ENCODE measurements at places on chromosomes 7 and 10. TPM values are rescaled to one million over a fixed set of nuclear protein-coding genes. Genes with fewer than 3 reads are reported as not detected.
A peak's percentile ranks its signal among the peaks of the same experiment; 100 is the strongest.

- DNase-seq: no peak
Observed at GRCh38 chr7:22607180-22607579, 107.2 kb upstream of the STEAP1B start.

DNA sequence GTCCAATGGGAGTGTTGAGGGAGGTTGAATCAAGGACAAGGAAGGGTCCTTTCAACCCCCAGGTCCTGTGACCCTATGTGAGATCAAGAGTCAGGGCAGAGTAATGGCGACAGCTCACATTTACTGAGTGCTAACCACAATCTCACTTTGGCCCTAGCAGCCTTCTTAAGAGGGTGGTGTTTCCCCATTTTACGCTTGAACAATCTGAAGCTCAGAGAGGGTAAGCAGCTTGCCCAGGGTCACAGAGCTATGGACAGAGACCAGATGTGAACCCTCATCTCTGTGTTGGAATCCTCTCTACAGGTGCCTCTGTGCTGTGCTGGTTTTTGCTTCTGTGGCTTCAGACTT is 102.0 kb downstream of the GRK5 start:
- no peak for DNase-seq

GRCh38 chr7:30510124-30511075 is 5.8 kb upstream of the GGCT start:
- DNase-seq: peak; percentile 20

GRCh38 chr10:50224330-50224952 is 26.9 kb downstream of the ASAH2 start:
- DNase-seq: peak; percentile 34

DNA sequence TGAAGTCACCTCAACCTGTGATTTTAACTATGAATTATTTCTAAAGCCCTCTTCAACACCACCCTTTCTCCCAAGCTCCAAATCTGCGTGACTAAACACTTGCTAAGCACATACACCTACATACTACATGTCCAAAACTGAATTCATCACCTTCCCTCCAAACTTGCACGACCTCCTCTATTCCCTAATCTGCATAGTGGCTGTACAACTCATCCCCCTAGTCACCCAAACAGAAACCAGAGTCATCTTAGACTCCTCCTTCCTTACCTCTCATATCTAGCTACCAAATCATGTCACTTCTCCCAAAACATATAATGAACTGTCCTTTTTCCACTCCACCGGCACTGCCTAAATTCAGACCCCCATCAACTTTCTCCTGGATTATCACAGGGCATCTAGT is 16.2 kb downstream of the ARHGAP21 start:
- no peak for DNase-seq

DNA sequence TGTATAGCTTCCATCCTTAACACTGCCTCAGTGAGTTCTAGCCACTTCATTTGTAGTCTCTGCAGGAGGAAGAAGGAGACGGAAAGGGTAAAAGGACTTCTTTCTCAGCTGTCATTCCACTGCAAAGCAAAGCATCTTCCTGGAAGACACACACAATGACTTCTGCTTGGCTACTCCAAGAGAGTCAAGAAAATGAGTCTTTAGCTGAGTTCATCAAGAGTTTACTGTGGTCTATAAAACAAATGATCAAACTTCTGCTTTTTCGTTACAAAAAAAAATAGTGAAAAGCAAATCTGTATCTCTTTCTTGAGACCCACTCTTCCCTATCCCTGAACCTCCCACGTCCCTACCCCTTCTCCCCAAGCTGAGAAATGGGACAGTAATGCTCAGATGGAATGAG is 205.0 kb upstream of the AHR start:
- no peak for DNase-seq

GRCh38 chr7:28922624-28923331 is 35.4 kb downstream of the TRIL start:
- peak; percentile 43 for DNase-seq

GRCh38 chr7:85090919-85091564 is 95.8 kb downstream of the SEMA3D start:
- no peak for DNase-seq

- DNase-seq: no peak
Observed at GRCh38 chr7:47942132-47942531, 6.1 kb downstream of the PKD1L1 start.

GRCh38 chr7:130140551-130141160 is 64.5 kb downstream of the TMEM209 start:
- no peak for DNase-seq

DNA sequence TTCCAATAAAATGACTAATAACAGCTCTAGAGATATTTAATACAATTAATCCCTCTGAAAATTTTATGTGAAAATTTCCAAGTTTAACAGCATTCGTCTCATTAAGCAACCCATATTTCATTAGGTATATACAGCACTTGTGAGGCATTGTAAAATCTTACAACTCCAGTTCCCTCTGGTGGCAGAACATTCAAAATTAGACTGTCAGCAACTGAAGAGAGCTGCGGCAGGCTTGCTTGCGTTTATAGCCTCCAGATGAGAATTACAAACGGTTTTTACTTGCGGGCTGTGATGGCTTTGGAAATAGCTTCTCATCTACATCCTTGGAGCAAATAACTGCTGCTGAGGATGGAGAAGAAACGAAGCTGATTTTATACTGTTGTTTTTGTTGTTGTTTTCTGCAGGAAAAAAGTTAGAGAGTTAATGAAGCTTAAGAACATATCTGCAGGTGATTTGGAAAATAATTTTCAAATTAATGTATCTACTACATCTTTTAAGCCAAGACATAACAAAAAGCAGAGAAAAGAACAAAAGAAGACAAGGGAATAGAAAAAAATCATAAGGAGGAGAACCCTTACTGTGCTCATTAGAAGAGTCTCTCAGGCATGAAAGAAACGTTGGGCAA is 171.3 kb downstream of the MAGI2 start:
- DNase-seq: no peak

DNA sequence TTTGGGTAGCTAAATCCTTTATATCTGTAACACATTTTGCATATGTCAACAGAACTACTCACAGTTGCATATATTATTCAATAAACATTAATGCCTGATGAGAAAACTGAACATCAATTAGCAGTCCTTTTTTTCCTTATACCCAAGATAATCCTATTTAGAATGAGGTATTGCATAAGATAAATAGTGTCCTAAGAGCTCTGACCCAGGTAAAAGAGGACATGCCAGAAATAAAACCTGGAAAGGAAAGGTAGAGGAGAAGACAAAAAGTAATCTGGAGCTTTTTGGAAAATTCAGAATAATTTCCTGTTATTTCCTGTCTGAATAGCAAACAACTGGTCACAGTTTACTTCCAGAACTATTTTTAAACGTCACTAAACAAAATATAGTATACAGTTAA is 204.4 kb downstream of the PLXDC2 start:
- no peak for DNase-seq

- DNase-seq: peak; percentile 93
Observed at GRCh38 chr7:129501760-129502707, at the start of gene SMKR1. Gene SMKR1, plus strand, starts transcription at chr7:129502531. Its CDS starts 294 bp downstream, at chr7:129502825.

- DNase-seq: no peak
Observed at GRCh38 chr7:121313793-121314676, 14.8 kb upstream of the WNT16 start.

DNA sequence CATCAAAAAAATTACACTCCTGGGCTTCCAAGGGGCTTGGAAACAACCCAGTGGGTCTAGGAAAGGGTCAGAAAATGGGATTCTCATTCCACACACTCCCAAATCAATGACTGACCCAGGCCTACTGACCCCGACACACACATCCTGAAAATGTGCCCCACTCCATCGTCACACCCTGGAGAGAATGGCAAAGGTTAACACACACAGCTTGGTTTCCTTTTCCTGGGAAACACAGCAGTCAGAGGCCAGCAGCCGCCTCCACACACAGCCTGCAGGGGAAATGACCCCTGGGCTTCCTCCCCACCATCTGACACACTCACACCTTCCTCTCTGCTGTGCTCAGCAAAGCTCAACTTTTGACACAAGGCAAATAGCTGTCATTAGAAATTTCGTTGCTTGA is 42.9 kb downstream of the SH3PXD2A start:
- DNase-seq: no peak

- DNase-seq: no peak
Observed at GRCh38 chr7:22732556-22733126, 5.6 kb downstream of the IL6 start.

GRCh38 chr10:12327074-12327473 is 22.3 kb upstream of the CAMK1D start:
- DNase-seq: no peak

DNA sequence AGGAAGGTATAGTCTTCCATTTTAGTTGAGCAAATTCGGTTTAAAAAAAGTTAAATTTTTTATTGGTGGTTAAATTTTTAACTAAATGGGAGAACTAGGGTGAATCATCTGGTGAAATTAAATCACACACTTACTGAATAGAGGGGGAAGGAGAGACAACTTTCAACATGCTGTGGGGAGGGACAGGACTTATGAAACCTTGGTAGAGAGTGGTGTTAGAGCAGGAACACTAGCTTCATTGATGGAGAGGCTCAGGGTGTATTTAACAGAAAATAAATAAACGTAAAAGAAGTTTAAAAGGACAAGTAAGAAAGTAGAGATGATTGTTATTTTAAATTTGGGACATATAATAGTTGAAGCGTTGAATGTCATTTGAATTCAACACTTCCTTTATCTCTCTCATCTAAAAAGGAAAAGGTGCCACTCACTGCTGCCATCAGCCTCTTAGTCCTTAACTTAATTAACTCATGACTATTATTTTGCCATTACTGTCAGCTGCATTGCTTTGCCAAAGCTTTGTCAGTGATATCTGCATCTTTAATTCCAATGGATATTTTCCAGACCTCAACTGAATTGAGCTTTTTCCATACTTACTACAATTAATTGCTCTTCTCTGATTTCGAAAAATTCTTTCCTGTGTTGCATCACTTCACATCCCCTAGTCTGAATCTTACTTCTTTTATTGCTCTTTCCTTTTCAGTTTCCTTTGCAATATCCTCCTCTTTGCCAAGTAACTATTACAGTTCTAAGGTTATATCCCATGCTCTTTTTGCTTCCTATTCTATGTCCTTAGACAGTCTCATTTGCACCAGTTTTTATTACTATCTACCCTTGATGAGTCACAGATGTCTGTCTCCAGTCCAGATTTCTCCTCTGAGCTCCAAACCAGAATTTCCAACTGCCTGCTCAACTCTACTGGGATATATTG is 71.7 kb downstream of the GNAT3 start:
- DNase-seq: no peak

DNA sequence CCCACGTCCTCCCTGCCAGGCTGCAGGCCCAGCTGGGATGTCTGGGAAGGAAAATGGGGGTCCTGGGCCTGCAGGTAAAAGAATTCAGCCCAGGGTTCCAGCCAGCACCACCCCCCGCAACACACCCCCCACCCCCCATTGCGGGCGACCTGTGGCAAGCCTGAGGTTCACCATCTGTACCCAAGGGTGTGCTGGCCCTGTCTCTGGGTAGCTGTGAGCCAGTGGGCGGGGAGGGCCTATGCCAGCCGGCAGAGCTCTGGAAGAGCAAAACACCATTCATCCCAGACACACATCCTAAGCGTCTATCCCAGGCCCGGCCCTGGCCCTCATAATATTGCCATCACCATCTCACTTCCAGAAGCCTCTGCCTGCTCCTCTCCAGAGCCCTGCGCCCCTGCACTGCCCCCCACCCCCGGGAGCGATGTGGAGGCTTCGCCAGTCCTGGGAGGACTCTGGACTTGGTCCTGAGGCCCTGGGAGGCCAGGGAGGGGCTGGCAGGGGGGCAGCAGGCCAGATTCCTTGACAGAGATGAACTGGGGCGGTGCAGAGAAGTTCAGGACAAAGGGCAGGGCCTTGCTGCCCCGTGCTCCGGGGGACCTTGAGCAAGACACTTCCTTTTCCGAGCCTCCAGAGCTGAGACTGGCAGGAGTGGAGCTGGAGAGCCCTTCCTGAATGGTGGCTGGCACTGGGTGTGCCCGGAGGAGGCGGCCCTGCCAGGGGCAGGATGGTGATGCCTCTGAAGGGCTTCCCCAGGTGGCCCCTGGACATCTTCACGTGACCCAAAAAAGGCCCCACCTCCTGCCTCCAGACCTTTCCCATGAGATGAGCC is 8.7 kb upstream of the TTYH3 start:
- DNase-seq: no peak

DNA sequence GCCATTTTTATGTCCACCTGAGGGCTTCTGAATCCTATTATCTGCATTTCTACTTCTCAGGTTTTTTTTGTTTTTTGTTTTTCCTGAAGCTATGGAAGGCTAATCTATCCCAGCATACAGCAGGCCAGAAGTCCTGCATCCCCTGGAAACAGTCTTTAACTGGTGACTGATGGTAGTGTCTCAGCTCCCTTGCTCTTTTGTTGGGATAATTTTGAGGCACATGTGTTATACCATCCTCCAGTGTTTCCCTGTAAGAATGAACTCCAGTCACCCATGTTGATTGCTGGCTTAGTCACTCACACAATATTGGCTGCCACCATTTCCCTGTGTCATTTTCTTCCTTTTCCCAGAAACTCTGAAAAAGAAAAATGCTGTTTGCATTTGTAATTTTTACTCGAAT is 1094.0 kb upstream of the LRRN3 start:
- DNase-seq: no peak

DNA sequence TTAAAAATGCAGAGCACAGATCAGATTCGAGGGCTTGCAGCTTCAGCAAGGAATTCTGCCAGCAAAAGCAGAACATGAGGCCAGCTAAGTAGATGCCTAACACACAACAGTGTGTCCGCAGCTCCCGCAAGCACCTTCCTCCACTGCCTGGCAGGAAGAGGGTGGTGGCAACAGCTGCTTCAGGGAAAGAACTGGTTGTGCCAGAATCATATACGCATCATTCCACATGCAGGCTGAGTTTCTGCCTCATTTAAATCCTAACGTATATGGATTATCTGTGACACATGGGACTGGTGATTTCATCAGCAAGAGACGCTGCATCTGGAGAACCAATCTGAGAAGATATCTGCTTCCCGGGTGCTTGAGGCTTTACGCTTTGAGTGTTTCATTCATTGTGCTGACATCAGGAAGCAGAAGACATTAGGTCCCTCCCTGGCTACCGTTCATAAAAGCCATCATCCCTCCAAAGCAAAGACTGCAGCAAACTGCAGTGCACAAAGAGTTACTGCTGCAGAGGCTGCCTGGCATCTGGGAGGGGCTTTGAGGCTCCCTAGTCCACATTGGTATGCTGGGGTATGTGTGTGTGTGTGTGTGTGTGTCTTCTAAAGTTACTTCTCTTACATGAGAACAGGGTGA is 78.8 kb downstream of the FAM13C start:
- DNase-seq: no peak

The SPDYE2 gene
- total RNA-seq: not detected

The CYP26C1 gene
- not detected for total RNA-seq

The FAM241B gene
- total RNA-seq: 9.9 TPM

The AGAP4 gene
- 11.0 TPM for total RNA-seq

The TMEM184A gene
- 0.22 TPM for total RNA-seq

The ODAD2 gene
- 0.56 TPM for total RNA-seq

The CTAGE8 gene
- not detected for total RNA-seq

Measured in activated naive CD8-positive, alpha-beta T cell treated with anti-CD3 and anti-CD28 coated beads for 36 hours (primary cell).